ENCODE measurements at places on chromosomes 7 and 10.
A peak's percentile ranks its signal among the peaks of the same experiment; 100 is the strongest.

DNA sequence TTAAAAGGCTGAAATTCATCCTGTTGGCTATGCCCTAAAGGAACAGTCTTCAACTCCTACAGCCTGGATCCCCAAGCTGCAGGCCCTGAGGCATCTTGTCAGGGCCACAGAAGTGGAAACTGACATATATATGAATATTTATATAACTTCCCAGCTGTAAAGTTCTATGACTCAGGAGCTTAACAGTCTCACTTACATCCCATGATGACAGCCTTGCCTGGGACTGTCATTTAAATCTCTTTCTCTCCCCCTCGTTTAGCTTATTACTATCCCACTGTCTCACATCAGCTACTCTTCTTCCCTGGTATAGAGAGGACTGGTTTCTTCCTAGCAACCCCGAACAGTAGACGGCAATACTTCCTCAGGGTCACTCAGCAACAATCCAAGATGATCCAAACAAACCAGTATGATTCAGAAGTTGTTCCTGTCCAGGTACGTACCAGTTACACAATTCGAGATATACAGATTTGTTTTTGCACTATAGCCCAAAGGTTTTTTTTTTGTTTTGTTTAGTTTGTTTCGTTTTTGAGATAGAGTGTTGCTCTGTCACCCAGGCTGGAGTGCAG, 22.7 kb downstream of the KIAA1549 start:
- DNase-seq, result peak; percentile 83

- no peak for DNase-seq
Measured at GRCh38 chr7:37756797-37757551, 73.4 kb downstream of the GPR141 start.

DNA sequence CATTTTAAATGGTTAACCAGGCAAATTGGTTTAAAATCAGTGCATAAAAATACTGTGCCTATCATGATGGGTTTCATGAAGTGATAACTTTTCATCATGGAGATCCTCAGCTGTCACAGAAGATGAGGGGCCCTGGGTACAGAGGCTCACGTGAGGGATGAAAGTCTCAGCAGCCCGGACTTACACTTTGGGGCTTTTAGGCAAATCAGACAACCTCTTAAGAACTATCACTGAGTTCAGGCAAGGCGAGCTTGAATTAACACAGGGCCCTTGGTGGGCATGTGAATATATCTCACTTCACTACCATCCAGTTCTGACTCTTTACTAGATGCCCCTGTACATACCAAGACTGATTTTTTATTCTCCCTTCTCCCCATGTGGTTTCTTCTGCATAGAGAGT, 19.6 kb downstream of the IKZF1 start:
- DNase-seq, result no peak

DNA sequence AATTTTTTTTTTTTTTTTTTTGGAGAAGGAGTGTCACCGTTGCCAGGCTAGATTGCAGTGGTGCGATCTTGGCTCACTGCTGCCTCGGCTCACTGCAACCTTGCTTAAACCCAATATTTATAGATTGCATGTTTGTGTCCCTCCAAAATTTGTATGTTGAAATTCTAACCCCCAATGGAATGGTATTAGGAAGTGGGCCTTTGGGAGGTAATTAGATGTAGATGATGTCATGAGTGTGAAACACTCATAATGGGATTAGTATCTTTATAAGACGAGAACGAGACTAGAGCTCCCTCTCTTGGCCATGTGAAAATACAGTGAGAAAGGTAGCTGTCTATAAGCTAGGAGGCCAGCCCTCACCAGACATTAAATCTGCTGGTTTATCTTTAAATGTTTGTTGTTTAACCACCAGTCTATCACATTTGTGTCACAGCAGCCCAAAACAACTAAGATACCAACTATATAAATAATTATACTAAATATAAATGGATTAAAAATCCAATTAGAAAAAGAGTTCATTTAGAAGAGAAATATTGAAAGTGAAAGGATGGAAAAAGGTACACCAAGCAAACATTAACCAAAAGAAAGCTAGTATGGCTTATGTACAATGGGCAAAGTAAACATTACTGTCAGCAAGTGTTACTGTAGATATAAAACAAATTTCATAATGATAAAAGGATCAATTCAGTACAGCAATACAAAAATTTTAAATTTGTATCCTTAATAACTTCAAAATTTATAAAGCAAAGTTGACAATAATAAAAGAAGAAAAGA, 9.3 kb downstream of the TCAF1 start:
- DNase-seq, result no peak

- no peak for DNase-seq
Measured at GRCh38 chr7:26599982-26600381, 264.4 kb downstream of the SKAP2 start.

DNA sequence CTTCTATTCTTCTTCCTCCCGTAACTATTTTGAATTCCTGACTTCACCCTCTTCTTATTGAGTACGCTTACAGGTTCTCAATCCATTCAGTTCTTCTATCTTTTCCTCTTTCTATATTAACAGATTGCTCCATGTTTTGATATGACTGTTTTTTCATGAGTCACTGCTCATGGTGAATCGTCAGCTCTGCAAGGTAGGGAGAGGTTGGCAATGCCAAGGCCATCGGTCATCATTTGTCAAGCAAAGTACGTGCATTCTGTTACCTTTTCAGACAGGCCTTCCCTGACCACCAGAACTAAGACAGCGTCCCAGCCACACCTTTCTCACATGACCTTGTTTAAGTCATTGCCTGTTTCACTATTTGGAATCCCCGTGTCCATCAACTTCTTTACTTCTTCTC, 1001.9 kb upstream of the SORCS1 start:
- peak; percentile 49 for DNase-seq

DNA sequence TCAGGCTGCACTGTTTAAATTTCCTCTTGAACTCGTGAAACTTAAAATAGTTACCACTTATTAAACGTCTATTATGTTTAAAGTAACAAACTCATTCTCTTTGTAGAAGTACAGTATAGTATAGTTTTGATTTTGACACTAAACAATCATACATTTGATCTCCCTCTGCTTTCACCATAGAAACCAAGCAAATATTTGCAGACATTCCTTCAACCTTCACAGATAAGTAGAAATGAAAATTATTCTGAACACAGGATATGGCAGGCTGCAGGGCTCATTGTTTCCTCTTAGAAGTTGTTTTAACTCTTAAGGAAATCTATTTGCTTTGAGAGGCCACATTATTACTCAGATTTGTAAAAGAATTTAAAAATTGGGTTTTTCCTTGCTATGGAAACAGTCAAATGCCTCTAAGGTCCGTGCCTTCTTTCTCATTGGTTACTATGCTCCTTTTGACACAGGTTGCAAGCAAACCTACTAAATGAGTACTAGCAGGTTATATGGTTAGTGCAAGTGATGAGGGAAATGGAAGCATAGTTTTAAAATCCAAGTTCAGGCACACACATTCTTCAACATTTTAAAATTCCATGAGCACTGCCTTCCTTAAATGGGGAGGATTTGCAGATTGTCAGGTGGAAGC, 92.8 kb upstream of the FAM133B start:
- DNase-seq, result no peak
